ENCODE measurements at places on chromosomes 3 and 15.

GRCh38 chr3:54361746-54362283 is 239.5 kb downstream of the CACNA2D3 start:
- ATAC-seq: no peak

DNA sequence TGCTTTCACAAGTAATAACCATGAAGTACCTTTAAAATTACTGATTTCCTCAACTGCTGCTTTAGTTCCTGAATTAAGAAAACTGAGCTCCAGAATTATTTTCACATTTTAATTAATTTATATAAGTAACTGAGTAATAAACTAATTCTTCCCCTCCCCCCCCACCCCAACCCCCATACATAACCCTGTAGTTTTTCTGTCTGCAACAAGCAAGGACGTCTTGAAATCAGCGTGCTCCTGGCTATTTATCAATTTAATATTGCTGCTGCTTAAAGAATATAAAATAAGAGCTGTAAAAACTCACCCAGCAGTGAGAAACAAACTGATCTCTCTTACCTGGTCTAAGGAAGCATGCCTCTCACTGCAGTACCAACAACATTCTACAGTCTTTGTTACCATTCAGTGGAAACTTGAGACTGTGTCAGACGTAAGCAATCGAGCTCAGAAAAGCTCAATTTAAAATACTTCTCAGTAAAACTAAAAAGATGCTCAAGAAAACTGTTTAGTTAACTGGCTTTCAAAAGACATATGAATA is 121.0 kb downstream of the TFDP2 start:
- peak; percentile 84 for ATAC-seq

GRCh38 chr3:151319628-151320027 is 3.0 kb upstream of the GPR87 start:
- ATAC-seq: no peak

GRCh38 chr3:194885766-194886165 is 200.1 kb downstream of the FAM43A start:
- ATAC-seq: no peak

- ATAC-seq: no peak
These were observed 348.7 kb upstream of the LMCD1 start for GRCh38 chr3:8152821-8153418.

DNA sequence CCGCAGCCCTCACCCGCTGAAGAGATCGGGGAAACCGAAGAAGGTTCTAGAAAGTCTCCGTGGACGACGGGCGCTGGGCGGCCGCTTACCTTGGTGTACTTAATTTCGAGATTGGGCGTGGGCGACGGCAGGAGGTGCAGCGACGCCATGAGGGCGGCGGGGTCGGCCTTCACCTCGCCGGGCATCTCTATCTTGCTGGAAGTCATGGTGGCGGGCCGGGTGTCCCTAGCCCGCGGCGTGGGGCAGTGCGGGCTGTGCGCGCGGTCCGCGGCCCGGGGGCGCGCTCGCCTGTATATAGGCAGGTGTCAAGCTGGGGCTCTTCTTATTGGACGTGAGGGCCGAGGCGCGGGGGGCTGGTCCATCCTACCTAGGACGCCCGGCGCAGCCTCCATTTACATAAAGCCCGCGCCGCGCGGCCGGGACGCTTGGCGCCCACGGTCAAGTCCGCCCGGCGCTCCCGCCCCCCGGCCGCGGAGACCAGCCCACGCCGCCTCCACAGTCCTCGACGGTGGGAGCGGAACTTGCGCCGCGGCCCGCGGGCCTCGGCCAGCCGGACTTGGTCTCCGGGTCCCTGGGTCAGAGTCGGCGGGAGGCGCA is at the start of gene ALDH1A2:
Gene ALDH1A2 (minus strand): TSS at position 267 of the 597 bp plus-strand sequence. CDS start 61 bp downstream, at position 206.
- peak; percentile 37 for ATAC-seq

GRCh38 chr15:99331381-99331780 is 80.1 kb downstream of the LRRC28 start:
- no peak for ATAC-seq

- ATAC-seq: no peak
These were observed 76.0 kb downstream of the TMCO5A start for GRCh38 chr15:38010395-38010794.

DNA sequence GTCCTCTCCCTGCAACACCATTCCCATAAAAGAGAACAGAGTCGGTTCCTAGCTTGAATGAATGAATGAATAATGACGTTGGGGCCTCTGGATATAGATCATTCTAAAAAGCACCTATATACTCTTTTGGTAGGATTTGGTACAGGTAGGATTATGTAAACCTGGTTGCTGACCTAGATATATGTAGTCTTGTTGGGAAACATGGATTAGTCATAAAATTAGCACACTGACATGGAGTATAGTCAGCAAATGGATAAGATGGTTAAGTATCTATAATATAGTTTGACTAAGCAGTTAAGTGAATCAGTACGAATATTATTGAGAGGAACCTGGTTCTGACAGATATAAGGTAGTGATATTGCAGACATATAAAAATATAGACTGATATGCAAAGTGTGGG is 142.5 kb downstream of the FILIP1L start:
- ATAC-seq: peak; percentile 35

DNA sequence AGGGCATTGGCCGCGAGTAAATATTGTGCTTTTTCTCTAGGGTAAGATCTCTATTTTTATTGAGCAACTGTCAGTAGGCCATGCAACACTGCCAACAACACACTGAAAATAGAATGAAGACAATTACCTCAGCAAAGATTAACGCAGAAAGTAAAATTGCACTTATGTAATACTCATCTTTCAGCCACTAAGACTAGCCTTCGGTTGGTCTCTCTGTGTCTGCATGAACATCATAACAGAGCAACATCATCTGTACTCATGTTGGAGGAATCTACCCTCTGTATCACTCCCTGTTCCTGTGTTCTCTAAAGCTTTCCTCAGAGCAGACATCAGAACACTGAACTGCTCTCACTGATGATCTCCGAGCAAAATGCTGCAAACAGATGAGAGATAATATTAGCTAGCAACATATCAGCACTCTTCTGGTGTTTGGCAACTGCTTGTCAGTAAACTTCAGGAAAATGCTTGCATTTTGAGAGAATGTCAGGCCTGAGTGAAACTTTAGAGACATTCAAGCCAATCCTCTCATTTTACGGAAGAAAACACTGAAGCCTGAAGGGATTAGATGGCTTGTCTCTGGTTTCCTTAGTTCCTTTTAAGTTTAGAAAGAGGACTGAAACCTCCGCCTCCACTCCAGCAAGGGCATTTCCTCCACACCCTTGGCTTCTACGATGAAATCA is 8.4 kb upstream of the LRRC3B start:
- no peak for ATAC-seq

DNA sequence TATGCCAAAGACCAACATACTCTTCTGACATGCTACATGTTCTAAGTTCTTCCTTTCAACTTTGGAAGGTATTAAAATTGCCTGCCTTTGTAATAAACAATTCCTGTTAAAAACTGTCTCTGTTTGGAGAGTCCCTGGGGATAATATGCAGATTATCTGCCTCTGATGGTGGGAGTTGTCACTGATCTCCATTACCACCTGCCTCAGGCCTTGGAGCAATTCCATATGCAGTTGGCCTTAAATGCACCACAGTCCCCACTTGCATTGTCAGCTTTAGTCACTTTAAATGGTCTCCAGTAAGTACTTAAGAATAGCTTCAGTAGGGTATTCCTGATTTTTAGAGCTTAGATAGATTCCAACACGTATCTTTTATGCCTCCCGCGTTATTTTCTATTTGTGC is 121.1 kb upstream of the GOLIM4 start:
- no peak for ATAC-seq

DNA sequence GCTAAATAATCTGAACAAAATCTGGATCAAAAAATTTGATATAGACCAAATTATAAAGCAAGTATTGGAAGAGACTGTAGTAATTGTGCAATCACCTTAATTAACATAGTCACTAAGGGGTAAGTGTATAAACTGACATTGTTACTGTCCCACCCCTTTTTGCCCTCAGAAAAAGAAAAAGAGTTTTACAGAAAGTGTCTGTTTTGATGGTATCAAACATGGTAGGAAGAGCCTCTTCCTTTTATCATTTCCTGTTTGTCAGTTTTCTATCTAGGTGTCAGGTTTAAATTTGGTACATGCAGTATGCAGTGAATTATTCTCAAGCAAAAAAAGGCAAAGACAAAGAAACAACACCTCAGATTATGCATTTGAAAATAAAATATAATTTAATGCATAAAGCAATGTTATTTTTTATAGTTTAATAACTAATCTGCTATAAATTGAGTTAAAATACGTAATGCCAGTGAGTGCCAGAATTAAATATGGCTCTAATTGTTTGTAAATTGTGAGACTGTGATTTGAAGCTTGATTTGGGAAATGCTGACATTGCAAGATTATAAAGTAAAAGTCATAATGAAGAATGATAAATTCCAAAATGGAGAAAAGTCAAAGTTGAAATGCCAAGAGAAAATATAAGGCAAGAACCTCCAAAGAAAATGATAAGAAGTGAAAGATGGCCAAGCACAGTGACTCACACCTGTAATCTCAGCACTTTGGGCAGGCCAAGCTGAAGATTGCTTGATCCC is 30.3 kb upstream of the CMC1 start:
- ATAC-seq: no peak

DNA sequence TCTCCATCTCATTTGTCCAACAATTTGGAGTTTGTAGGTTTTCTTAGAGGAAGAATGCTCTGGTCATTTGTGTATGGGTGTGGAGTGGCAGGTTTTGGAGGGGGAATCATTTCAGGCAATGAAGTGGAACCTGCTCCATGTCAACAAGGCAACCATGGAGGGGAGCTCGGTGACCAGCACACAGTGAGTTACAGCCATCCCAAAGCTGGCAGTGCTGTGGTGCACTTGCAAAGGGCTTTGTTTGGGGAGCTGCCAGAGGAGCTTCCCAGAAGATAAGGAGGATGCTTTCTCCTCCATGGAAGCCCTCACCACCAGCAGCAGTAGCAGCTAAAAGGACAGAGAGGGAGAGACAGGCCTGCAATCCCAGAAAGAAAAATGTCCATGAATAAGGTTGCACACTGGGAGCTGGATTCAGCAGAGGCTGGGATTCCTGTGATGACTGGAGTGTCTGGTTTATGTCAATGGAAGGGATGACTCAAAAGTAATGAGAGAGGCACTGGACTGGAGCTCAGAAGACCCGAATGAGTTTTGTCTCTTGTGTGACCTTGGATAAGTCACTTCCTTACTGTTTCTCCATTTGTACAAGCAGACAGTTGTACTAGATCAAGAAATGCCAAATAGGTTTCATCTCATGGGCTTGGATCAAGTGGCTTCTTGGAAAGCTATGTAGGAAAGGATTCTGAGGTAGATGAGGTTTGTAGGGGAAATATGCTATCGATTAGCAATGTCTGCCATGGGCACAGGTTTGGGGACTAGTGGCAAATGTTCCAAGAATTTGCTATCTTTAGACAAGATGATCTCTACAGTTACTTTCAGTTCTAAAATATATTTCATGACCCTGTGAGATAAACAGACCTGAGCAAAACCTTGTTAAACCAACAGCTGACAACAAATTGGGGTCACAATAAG is 27.2 kb upstream of the UBE2Q2 start:
- ATAC-seq: no peak

DNA sequence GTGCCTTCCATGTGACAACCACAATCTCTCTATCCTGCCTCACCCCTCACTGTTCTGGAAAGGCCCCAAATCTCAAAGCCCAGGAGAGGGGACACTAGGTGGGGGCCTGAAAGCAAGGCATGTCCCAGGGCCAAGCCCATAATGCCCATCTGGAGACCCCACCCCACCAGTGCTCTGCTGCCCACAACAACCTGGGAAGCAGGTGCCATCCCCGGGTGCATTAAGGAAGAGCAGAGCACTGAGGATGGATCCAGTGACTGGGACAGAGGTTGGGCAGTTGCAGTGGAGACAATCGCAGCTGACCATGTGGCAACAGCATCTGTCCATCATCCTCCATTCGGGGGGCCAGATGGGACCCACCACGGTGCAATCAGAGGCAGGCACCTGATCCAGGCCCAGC is 106.2 kb upstream of the PRR20G start:
- no peak for ATAC-seq

DNA sequence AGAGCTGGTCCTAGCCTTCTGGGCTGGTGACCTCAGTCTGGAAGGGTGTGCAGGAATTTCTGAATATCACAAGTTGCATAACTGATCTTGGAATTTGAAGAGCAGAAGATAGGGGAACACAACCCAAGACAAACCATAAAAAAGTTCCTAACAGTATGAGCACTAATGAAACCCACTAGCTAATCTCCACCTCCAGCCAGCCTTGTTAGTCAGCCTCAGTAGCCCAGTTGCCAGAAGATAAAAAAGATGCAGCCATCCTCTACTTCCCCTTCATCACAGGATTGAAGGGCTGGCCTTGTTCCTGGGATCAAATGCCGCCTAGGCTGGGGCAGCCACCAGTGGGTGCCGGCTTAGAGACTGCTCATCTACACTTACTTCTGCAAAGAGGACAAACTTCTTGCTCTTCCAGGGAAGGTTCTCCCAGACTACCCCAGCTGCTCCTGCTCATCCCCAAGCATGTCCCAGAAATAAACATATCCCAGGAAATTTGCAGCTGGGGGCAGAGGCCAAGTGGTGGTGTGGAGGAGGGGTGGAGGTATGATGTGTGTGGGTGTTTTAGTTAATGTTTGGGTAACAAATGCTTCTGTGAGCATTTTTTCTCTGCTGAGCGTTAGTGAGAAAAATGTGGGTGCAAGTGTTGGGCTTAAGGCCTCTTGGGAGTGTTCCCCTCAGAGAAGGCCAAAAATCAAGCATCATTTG is 9.2 kb upstream of the ITGA11 start:
- ATAC-seq: no peak

DNA sequence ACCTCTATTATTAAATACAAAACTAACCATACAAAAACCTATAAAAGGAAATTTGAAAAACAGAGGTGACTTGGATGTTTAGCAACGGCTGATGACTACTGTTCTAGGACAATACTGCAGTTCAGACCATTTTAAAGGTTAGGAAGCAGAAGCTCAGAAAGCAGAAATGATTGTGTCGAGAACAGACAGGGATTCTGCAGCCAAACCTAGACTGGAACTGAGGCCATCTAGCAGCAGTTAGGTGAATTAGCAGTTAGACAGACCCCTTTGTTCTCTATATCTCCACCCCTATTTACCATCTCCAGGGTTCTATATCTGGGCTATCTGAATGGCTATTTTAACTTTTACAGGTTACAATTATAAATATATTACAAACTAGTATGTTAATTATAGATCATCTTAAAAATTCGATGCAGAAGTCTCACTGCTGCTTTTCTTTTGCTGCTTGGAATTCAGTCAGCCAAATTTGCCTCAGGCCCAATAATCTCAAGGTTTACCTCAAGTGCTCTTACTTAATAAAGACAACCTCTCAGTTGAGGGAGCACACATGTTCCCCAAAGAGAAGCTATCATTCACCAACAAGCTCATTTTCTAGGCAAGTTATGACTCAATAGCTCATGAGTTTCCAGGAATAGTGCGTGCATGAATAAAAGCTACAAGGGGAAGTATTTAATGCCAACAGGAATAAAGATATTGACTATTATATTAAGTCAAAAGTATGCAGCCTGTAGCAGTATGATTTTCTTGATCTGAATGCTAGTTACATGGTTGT is 9.3 kb upstream of the IL1RAP start:
- peak; percentile 59 for ATAC-seq

GRCh38 chr15:37246065-37246464 is 145.7 kb upstream of the MEIS2 start:
- ATAC-seq: no peak

DNA sequence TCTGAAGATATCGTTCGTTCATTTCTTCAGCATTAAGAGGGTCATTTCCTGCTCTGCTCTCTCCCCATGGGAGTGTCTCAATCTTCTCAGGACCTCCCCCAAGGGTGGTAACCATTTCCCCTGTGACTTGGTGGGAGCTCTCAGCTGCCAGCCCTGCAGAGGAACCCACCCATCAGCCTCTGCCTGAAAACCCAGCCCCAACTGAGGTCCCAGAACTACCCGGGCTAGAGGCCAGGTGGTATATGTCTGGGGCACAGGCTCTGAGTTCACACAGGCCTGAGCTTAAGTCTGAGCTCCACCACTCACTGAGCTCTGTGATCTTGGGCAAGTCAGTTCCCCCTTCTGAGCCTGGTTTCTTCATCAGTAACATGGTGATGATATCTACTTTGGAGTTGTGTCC is 10.0 kb upstream of the ATP2B2 start:
- ATAC-seq: no peak
